ENCODE measurements at places on chromosomes 11 and 22. TPM values are rescaled to one million over a fixed set of nuclear protein-coding genes. Genes with fewer than 3 reads are reported as not detected.
A peak's percentile ranks its signal among the peaks of the same experiment; 100 is the strongest.

GRCh38 chr11:128415539-128415938, 171.8 kb downstream of the ETS1 start:
- no peak for DNase-seq

DNA sequence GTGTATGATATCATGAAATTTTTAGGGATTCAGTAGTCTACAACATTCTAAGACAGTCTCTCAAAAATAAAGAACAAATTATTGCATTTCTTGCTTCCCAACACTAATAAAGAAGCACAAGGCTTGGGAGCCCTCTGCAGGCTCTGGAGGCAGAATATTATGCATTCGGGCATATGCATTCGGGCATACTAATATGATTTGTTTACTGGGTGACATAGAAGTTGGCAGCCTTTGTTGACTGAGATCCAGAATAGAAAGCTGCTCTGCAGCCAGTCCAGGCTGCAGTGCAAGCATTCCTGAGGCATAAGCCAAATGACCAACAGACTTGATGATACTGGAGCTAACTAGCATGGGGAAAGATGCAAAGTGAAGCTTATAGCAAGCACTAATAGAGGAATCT, 945.5 kb downstream of the OPCML start:
- DNase-seq, result no peak

DNA sequence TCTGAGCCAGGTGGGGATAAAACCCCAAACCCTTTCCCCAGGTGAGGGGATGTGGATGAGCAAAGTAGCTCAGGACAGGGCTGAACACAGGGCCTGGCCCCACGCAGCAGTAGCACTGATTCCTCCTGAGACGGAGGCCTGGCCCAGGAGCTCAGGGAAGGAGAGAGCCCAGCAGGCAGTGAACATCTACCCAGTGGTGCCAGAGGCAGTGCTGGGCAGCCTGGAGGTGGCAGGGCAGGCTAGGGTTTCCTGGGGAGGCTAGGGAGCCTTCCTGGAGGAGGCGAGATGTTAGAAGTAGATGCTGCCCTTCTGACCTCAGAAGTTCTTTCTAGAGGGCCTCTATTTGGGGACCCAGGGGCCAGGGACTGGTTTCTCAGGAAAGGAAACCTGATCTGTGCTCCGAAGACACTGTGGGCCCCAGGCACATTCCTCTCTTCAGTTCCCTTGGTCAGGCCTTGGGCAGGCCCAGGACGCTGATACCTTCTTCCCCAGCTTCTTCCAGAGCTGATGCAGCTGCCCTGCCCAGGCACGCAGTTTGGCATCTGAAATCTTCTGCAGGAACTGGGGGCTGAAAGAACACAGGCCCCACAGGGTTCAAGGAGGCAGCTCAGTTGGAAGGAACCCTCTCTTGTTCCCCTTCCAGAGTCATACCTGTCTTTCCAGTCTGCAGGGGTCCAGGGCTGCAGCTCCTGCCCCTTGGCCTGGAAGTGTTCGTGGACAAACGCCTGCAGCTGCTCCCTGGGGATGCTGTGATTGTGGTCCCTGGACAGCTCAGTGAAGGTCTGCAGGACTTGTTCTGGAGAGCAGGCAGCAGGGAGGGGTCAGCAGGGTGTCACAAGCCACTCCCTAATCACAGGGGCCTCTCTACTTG, 16.8 kb downstream of the TREH start:
- DNase-seq, result peak; percentile 11

TCN2 gene
- polyA plus RNA-seq, result 12.4 TPM

SIK2 gene
- polyA plus RNA-seq, result 2.3 TPM
